Immature natural killer cell (primary cell): ENCODE measurements at places on chromosomes 5 and 9.
A peak's percentile ranks its signal among the peaks of the same experiment; 100 is the strongest.

- no peak for DNase-seq
- peaks cover 23% of the 10 kb centered on the region for H3K4me1 ChIP-seq
- H3K4me3 ChIP-seq = no peak overlapping the region
- peaks cover 8% of the 10 kb centered on the region for H3K36me3 ChIP-seq
Measured at GRCh38 chr9:127912882-127913281, 4.0 kb downstream of the ST6GALNAC4 start.

DNA sequence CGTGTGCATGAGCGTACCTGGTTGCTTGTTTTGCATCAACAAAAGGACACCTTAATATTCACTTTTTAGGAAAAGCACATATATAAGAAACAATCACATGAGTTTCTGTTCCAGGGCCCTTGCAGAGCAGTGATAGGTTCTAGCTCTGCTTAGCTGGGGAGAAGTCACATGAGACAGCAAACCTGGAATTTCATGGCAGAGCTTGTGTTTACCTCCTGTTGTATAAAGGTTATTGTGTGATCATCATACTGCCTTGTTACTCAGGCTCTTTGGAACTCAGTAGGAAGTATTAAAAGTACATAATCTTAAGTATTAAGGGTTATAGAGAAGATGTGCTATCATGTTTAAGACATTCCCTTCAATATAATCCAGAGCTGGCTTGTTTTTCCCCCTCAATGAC is 18.0 kb upstream of the VLDLR start:
- no peak overlapping the region for H3K4me3 ChIP-seq
- no peak for DNase-seq
- H3K27ac ChIP-seq = no peak overlapping the region

GRCh38 chr5:54756301-54756700 is 229.1 kb downstream of the ESM1 start:
- H3K27ac ChIP-seq = no peak overlapping the region
- DNase-seq = no peak
- H3K4me3 ChIP-seq = peak overlapping the region; percentile 47
- H3K4me1 ChIP-seq = peaks cover 27% of the 10 kb centered on the region

GRCh38 chr5:59790376-59790775 is 103.2 kb downstream of the PDE4D start:
- no peak for DNase-seq
- H3K36me3 ChIP-seq = no peaks in the 10 kb centered on the region
- no peak overlapping the region for H3K27ac ChIP-seq
- peak overlapping the region; percentile 16 for H3K4me3 ChIP-seq

DNA sequence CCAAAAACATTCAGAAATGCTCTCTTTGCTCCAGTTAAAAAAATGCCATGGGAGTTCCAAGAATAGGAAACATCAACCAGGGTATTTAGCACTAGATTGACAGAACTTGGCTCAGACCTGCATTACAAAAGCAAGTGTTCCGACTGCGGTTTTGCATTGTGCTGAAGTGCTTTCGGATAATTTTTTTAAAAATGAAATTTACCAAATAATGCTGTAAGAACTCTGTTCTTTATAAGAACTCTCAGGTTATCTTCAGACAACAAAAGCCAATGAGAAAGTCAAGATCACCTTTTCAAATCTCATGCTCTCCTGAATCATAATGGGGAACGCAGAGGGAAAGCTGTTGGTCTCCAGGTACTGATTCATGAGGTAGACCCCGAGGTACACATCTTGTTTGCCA is 483 bp upstream of the PLPP6 start:
- peaks cover 5% of the 10 kb centered on the region for H3K27me3 ChIP-seq
- no peaks in the 10 kb centered on the region for H3K36me3 ChIP-seq
- peaks cover 52% of the 10 kb centered on the region for H3K4me1 ChIP-seq
- DNase-seq = peak; percentile 3
- H3K27ac ChIP-seq = peak overlapping the region; percentile 93

DNA sequence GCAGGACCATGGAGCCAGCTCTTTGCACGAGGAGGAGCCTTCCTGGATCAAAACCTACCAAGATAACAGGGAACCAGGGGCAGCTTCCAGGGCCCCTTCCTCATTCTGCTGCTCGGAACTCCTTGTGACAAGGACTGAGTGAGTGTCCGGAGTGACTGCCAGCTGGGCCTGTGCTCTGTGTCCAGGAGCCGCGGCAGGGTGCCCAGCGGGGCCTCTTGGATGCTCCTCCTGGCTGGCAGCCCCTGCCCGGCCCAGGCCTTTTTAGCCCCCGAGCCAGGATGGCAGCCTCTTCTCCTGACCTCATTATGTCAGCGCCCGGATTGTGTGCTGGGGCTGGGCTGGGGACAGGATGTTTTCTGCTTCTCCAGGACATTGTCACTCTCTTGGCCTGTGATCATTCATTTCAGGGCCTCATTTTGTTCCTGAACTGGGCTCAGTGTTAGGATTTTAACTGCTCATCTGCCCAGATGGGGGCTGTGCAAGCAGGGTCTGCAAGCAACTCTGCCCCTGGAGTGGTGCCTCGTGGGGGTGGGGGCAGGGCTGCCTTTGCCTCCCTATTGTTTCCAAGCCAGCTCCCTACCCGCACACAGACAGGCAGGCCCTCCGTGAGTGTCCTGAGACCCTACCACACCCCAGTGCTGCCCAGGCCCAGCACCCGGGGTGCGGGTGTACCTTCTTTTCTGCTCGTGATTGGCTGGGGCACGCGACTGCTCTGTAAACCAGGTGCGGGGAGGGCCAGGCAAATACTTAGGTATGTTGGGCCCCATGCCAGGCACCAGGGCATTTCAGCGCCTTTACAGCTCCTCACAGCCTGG is 161.6 kb downstream of the COL23A1 start:
- no peak overlapping the region for H3K4me3 ChIP-seq
- peaks cover 2% of the 10 kb centered on the region for H3K27me3 ChIP-seq
- DNase-seq = no peak
- H3K27ac ChIP-seq = no peak overlapping the region

GRCh38 chr9:134026581-134026980 is 1.3 kb downstream of the BRD3OS start:
- H3K36me3 ChIP-seq = no peaks in the 10 kb centered on the region
- peaks cover 14% of the 10 kb centered on the region for H3K4me1 ChIP-seq
- peaks cover 6% of the 10 kb centered on the region for H3K27me3 ChIP-seq
- no peak overlapping the region for H3K27ac ChIP-seq

DNA sequence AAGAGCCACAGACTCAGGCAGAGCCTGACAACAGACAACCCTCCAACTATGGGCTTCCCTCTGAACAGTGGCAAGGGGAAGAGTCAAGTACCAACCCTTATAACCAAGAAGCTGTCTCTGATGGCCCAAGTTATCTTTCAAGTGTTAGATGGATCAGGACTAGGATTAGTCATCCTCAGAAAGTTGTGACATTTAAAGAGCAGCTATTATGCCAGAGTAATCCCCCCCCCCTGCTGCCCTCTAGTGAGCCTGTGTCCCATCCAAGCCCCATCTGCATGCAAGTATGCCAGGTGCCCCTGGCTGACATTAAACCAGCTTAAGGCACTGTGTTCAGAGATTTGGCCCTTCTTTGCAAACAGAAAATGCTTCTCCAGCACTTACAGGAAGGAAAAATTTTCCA is 16.8 kb upstream of the SPATA31D1 start:
- H3K4me3 ChIP-seq = no peak overlapping the region
- DNase-seq = no peak
- peaks cover 2% of the 10 kb centered on the region for H3K27me3 ChIP-seq

GRCh38 chr5:177474846-177475562 is 1.6 kb upstream of the DBN1 start:
- H3K36me3 ChIP-seq = no peaks in the 10 kb centered on the region
- peaks cover 45% of the 10 kb centered on the region for H3K4me1 ChIP-seq
- no peak for DNase-seq
- peak overlapping the region; percentile 76 for H3K4me3 ChIP-seq
- no peak overlapping the region for H3K27ac ChIP-seq
- peaks cover 8% of the 10 kb centered on the region for H3K27me3 ChIP-seq

GRCh38 chr9:129834489-129835127 is 467 bp downstream of the C9orf78 start:
- peak overlapping the region; percentile 99 for H3K27ac ChIP-seq
- peak overlapping the region; percentile 97 for H3K4me3 ChIP-seq
- peaks cover 9% of the 10 kb centered on the region for H3K27me3 ChIP-seq
- H3K36me3 ChIP-seq = peaks cover 21% of the 10 kb centered on the region

DNA sequence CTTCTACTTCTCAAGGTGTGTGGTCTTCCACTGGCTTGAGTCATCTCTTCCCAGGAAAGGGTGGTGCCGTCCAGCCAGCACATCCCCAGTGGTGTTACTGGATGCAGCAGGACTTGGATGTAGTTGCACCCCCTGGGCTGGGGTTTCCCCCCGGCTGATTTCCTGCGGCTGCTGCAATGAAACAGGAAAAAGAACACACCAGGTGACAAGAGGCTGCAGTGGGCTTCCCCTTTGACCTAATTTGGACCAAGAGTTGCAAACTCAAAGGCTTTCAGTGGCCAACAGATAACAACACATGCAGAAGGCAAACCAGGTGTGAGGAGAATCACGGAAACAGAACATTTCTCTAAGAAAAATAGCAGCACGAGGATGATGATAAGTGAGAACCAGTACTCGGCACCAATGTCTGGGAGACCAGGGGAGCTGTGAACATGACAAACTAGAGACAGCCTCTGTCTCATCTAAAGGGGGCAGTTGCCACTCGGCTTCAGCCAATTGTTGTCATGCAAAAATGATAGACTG is 83.7 kb downstream of the PDE6A start:
- peak overlapping the region; percentile 23 for H3K27ac ChIP-seq
- H3K4me1 ChIP-seq = peaks cover 26% of the 10 kb centered on the region
- H3K36me3 ChIP-seq = no peaks in the 10 kb centered on the region
- H3K4me3 ChIP-seq = peak overlapping the region; percentile 47
- peaks cover 8% of the 10 kb centered on the region for H3K27me3 ChIP-seq

DNA sequence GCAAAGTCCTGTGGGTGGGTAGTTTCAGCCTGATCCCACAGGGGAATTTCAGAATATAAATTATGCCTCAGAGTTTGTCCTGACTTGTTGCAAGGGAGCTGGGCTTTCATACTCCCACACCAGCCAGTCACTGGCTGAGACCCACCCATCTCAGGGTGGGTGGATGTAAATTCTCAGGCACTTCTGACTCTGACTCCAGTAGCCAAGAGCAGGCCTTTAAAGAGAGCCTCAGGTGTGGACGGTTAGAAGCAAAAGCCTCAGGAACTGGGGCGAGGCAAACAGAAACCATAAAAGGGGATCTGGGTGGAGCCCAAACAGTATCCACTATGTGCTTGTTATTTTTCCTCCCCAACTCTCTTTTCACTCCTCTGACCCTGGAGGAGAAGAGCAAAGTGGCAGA is 28.6 kb upstream of the FBXW11 start:
- H3K4me3 ChIP-seq = no peak overlapping the region
- H3K27ac ChIP-seq = no peak overlapping the region
- H3K27me3 ChIP-seq = no peaks in the 10 kb centered on the region
- DNase-seq = no peak
- H3K36me3 ChIP-seq = peaks cover 27% of the 10 kb centered on the region

DNA sequence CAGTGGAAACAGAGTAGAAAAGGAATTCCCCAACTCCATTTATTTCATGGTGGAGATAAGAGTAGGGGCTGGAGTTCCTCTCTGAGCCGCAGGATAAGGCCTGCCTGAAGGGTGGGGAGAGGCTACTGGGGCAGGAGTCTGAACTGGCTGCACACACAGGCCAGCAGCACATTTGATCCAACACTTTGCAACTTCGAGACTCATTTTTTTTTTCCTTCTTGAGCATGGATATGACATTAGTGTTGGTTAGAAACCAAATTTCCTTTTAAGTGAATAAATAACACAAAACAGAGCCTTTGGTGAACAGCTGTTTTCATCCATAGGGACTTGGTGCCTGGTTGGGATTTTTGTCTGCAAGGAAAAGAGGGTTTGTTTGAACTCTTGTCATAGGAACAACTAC is 76.6 kb downstream of the RALGPS1 start:
- no peak overlapping the region for H3K4me3 ChIP-seq
- H3K27me3 ChIP-seq = peaks cover 24% of the 10 kb centered on the region
- no peak for DNase-seq
- H3K36me3 ChIP-seq = peaks cover 15% of the 10 kb centered on the region
- H3K27ac ChIP-seq = no peak overlapping the region
- peaks cover 32% of the 10 kb centered on the region for H3K4me1 ChIP-seq

DNA sequence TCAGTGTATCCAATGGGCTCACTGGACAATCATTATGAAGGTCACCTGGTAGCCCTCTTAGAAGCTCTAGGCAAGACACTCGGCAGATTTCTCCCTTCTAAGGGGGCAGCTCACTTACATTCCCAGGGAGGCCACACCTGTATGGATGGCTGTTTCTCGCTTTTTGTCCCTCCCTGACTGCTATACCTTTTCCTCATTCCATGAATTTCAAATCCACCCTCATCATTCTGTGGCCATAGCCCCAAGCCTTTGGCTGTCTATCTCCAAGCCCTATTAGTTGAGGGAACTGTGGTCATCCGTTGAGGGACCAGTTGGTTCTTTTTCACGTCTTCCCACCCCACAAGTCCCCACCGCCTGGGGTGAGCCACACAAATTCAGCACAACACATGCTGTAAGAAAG is 85.0 kb upstream of the RARS1 start:
- no peak overlapping the region for H3K4me3 ChIP-seq
- H3K36me3 ChIP-seq = no peaks in the 10 kb centered on the region
- DNase-seq = no peak
- H3K27ac ChIP-seq = no peak overlapping the region

DNA sequence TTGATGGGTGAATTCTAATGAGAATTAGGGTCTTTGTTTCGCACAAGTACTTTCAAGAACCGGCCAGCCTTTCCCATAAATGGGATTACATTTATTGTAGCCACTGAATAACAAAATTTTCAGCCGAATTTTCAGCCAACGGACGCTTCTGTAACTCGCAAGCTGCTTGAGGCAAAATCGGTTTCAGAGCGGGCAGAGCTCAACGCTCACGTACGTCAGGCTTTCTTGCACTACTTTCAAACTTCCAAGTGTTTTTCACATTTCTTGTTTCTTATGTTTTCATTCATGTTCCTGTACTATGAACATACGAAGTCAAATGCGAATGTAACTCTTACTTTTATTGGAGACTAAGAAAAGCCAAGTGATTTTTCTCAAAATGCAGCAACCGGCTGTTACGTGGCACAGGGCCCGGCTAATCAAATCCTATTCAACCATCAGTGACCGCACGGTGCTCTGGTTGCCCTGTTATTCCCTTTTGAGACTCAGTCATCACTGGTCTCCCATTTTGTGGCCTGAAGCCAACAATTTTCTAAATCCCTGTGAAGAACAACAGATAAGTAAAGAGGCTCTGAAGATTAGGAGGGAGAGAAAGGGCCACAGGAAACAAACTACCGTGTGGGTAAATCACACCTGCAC is 68.5 kb downstream of the SLC28A3 start:
- H3K27me3 ChIP-seq = no peaks in the 10 kb centered on the region
- no peak overlapping the region for H3K4me3 ChIP-seq
- no peaks in the 10 kb centered on the region for H3K36me3 ChIP-seq
- DNase-seq = no peak
- no peak overlapping the region for H3K27ac ChIP-seq

- DNase-seq = no peak
- H3K27ac ChIP-seq = no peak overlapping the region
- H3K27me3 ChIP-seq = peaks cover 5% of the 10 kb centered on the region
- H3K4me1 ChIP-seq = no peaks in the 10 kb centered on the region
Measured at GRCh38 chr5:32506799-32507198, 62.3 kb upstream of the ZFR start.

GRCh38 chr5:96257904-96258303 is 175.1 kb downstream of the PCSK1 start:
- H3K36me3 ChIP-seq = no peaks in the 10 kb centered on the region
- H3K27ac ChIP-seq = no peak overlapping the region
- H3K4me3 ChIP-seq = no peak overlapping the region
- no peaks in the 10 kb centered on the region for H3K27me3 ChIP-seq
